Right renal cortex interstitium (tissue), 3 donors: ENCODE measurements at places on chromosomes 2 and 18.

DNA sequence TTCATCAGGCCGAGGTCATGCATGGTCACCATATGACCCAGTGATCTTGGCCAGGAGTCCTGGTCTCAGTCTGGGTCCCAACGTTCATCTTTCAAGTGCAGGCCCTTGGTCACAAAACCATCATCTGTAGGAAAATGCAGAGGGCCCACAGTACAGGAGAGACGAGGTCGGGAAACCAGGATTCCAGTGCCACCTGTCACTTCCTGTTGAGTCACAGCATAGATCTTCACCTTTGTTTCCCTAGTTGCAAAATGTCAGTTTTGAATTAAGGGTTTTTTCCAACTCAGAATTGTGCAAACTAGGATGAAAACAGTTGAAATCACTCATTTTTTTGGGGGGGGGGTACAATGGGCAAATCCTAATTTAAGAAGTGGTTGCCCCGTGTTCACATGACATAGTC is 162.2 kb downstream of the INSIG2 start:
- DNase-seq, result no peak

DNA sequence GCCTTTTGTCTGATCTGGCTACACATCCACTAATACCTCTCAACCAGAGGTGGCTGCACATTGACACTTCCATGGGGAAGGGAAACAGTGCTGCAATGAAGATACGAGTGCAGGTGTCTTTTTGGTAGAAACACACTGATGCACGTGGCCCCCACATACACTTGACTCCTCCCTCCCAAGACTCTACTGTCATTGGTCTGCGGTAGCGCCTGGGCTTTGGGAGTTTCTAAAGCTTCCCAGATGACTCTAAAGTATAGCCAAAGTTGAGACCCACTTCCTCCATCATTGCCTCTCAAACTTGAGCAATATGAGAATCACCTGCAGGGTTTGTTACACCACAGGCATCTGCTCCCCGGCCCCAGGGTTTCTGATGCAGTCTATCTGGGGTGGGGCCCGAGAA is 11.0 kb downstream of the SLC14A1 start:
- no peak for DNase-seq

- DNase-seq, result no peak
Observed at GRCh38 chr2:106827158-106827557, 58.8 kb downstream of the ST6GAL2 start.

GRCh38 chr2:219417374-219417773 is 803 bp upstream of the DES start:
- DNase-seq, result no peak

- no peak for DNase-seq
Observed at GRCh38 chr18:2916184-2916583, 69.4 kb downstream of the EMILIN2 start.

DNA sequence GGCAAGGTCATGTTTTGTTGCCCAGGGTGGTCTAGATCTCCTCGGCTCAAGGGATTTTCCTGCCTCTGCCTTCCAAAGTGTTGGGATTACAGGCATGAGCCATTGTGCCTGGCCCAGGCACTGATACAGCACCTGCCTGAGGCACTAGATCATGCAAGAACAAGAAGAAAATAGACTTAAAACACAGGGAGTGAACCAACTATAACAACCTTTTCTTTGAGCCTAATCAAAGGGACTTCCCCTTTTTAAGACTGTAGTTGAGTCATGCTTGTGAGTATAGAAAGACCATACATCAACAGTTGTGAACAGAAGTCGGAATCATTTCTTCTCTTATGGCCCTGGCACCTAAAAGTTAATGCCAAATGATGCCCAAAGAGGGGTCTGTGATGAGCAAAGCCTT is 47.9 kb upstream of the MAPRE2 start:
- DNase-seq, result no peak

GRCh38 chr2:225030893-225031292 is 11.4 kb downstream of the DOCK10 start:
- DNase-seq, result no peak

GRCh38 chr18:46315161-46315560 is 211.0 kb downstream of the HAUS1 start:
- DNase-seq, result no peak

GRCh38 chr2:23620841-23621341 is 235.9 kb downstream of the KLHL29 start:
- DNase-seq, result no peak

GRCh38 chr18:75363446-75364225 is 63.9 kb downstream of the SMIM21 start:
- no peak for DNase-seq

- DNase-seq, result no peak
Observed at GRCh38 chr18:69840001-69840400, 107.7 kb downstream of the CD226 start.

- no peak for DNase-seq
Observed at GRCh38 chr2:232779465-232779864, 3.1 kb upstream of the KCNJ13 start.
